ENCODE measurements at places on chromosomes 13 and 19. TPM values are rescaled to one million over a fixed set of nuclear protein-coding genes. Genes with fewer than 3 reads are reported as not detected.

DNA sequence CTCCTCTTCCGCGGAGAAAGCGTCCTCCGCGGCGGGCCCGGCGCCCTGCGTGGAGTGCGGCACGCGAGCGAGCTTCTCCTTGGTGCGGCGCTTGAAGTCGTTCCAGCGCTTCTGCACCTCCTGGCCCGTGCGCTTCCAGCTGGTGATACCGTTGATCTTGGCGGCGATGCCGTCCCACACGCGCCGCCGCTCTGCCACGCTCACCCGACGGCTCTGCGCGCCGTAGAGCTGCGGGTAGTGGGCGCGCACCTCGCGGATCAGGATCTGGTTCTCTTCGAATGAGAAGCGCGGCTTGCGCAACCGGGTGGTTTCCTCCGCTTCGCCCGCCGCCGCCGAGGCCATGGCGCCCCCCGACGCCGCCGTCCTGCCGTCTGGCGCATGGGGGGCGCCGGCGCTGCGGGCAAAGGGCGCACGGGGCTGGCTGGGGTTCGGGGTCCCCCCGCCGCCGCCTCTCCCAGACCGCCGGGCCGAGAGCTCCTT, 941 bp downstream of the MYPOP start:
- no peak for ATAC-seq

KLK5 gene
- total RNA-seq = not detected

- ATAC-seq = no peak
Observed at GRCh38 chr13:31957772-31958171, 73.8 kb upstream of the FRY start.

GRCh38 chr19:58544591-58545285, 874 bp downstream of the TRIM28 start:
- peak; percentile 41 for ATAC-seq

DNA sequence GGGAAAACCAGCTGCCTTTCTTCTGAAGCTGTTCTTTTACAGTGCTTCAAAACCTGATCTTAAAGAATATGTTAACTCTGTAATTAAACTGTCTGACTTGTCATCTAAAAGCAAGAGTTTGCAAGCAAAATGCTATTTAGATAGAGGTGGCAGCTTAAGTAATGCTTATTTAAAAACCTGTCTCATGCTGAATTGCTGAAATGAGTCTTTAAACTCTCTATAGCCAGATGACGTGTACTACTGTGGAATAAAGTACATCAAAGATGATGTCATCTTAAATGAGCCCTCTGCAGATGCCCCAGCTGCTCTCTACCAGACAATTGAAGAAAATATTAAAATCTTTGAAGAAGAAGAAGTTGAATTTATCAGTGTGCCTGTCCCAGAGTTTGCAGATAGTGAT, 22.9 kb downstream of the ITM2B start:
- peak; percentile 37 for ATAC-seq

DNA sequence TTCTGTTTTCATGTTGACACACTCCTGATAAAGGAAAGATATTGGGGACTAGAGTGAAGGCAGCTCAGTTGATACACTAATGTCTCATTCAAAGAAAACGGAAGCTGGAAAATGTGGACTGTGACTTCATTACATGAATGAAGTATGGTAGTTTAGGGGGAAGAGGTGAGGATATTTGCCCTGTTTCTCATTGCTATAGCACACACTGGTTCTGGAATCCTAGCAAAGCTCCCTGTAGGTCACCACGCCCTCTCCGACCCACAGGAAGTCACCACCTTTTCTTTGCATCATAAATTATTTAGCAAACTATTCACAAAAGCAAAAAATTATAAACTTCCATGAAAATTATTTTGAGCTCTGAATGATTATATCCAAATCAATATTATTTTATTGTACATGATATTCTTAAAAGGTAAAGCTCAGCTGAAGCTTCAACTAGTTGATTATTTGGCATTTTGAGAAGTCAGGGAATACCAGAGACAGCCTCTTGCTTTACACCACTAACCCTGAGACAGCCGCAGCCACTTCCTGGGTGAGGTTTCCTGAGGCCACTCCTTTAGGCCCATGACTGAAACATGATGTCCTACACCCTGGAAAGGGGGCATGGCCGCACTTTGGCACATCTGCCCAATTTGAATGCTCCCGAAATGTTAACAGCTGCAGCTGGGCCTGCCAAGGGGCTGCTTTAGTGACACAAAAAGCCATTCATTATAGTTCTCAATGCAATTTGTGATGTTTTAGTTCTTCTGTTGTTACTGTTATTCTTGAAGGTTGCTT, 50.0 kb upstream of the WDFY2 start:
- ATAC-seq = peak; percentile 78

PPP1R13L gene
- total RNA-seq = 66.8 TPM

ZNF677 gene
- 1.3 TPM for total RNA-seq

GEMIN7 gene
- total RNA-seq = 56.9 TPM

ZNF547 gene
- 2.7 TPM for total RNA-seq

- ATAC-seq = no peak
Observed at GRCh38 chr13:25803641-25804040, 248.2 kb downstream of the SHISA2 start.

- ATAC-seq = no peak
Observed at GRCh38 chr19:35757231-35757748, 461 bp upstream of the HSPB6 start.

GRCh38 chr19:3518659-3519058, 12.5 kb downstream of the FZR1 start:
- ATAC-seq = no peak

DNA sequence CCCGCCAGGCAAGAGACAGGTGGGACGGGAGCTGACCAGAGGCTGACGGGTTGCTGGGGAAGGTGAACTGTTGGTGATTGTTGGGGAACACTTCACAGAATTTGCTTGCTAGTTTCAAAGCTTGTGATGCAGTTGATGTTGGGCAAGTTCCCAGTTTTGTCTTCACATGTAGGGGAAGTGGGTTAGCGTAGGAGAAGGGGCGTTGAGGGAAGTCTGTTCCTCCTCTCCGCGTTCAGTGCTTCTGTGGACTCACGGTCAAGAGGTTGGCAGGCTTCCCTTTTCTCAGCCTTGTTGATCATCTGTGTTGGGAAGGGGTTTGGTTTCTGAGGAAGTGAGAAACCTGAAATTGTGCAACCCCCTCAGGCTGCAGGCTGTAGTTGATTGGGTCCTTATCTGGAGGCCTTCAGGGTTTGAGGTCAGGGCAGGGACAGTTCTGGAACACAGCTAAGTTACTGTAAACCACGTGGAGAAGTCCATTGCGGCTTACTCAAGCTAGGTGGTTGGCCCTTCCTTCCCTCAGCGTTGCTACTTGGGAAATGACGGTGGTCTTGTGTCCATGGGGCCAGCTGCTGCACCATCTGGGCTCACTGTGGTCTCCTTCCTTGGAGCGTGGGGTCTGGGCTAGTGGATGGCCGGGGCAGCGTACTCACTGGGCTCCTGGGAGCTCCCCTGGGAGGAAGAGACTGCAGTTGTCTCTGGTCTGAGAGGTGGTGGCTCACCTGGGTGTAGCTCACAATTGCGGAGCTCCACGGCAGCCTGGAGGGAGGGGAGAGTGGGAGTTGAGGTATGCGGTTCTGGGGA, 7.5 kb downstream of the RPS9 start:
- peak; percentile 5 for ATAC-seq

- no peak for ATAC-seq
Observed at GRCh38 chr19:52307275-52307674, 10.3 kb downstream of the ZNF480 start.

CGB5 gene
- total RNA-seq = not detected

- ATAC-seq = no peak
Observed at GRCh38 chr13:96672016-96672415, 322.3 kb downstream of the OXGR1 start.

GRCh38 chr19:41478171-41478570, 35.2 kb downstream of the ERICH4 start:
- no peak for ATAC-seq

- no peak for ATAC-seq
Observed at GRCh38 chr13:46179491-46179908, 2.5 kb downstream of the LCP1 start.

DNA sequence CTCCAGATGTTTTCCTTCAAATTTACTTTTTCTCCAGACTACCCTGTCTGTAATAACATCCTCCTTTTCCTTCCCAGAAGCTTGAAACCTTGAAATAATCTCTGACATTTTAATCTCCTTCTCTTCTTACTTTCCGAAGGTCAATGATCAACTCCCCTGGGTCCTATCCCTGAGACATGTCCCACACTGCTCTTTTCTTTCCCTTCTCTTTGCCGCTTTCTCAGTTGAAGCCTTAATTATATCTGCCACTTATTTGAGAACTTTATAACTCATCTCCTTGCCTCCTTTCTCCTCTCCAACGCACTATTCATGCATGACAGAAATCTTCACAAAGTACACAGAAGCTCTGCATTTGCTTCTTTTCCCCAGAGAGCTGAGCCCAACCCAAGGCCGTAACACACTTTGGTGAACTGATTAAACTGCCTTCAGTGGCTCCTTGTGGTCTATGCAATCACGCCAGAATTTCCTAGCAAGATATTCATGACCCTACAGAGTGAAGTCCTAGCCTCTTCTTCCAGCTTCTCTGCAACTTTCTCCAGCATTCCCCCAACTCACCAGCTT, 9.2 kb upstream of the WASF3 start:
- no peak for ATAC-seq

DNA sequence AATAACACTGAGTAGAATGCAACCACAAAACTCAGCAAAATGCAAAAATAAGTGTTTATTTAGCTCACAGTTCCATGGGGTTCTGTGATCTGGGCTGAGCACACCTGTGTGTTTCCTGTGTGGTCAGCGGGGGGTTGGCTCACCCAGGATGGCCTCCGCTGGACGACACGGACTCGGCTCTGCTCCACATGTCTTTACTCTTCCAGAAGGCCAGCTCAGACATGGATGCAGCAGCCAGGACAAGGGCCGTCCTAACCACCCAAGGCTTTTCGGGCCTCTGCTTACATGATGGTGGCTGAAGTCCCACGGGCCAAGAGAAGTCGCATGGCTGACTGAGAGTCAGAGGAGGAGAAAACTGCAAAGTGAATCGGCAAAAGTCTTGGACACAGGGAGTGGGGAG, 153.5 kb upstream of the IRS2 start:
- no peak for ATAC-seq

GRCh38 chr13:60733933-60734332, 336.9 kb downstream of the TDRD3 start:
- ATAC-seq = no peak

- no peak for ATAC-seq
Observed at GRCh38 chr19:16336571-16336970, 11.9 kb downstream of the KLF2 start.

- ATAC-seq = no peak
Observed at GRCh38 chr13:97478247-97478646, 44.3 kb downstream of the RAP2A start.

- ATAC-seq = no peak
Observed at GRCh38 chr13:50592412-50593155, 250.9 kb downstream of the DLEU7 start.

NOVA2 gene
- total RNA-seq = not detected

DNA sequence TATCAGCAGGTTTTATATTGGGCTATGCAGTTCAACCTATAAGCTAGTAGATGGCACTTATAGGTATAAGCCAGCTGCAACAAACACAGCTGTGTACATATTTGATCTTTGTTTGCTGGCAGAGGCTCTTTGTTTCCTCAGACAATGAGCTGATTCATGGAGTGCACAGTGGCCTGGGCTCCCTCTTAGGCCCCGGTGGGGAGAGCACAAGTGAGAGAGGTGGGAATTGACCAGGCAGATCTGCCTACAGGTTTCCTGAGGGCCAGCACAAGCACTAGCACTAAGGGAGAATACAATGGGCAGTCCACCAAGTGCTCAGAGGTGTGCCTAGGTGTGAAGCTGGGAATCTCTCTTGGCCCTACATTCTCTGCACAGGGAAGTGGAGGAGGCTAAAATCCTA, 1390.7 kb downstream of the SLITRK5 start:
- no peak for ATAC-seq

DNA sequence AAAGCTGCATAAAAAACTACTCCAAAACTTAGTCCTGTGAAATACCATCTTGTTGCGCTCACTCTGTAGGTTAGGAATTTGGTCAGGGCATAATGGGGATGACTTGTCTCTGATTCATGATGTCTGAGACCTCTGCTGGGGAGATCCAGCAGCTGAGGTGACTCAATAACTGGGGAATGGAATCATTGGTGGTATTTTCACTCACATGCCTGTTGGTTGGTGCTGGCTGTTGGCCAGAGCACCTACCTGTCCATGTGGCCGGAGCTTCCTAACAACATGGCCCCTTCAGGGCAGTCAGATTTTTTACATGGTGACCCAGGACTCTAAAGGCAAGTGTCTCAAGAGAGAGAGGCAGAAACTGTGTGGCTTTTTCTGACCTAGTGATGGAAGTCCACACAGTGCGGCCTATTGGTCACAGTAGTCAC, 7.4 kb upstream of the ESD start:
- ATAC-seq = peak; percentile 74
